ENCODE measurements at places on chromosomes 7 and 10. TPM values are rescaled to one million over a fixed set of nuclear protein-coding genes. Genes with fewer than 3 reads are reported as not detected.
A peak's percentile ranks its signal among the peaks of the same experiment; 100 is the strongest.

DNA sequence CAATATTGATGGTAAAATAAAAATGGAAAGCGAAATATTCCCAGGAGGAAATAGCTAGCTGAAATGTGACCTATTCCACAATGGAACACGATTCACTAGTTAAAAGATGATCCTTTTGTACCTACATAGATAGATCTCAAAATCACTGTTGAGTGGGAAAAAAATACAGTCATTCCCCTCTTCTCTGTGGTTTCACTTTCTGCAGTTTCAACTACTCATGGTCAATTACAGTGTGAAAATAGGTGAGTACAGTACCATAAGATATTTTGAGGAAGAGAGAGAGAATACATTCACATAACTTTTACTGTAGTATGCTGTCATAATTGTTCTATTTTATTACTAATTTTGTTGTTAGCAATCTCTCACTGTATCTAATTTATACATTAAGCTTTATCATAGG, 56.0 kb upstream of the COL13A1 start:
- no peak overlapping the region for H3K4me3 ChIP-seq
- H3K27me3 ChIP-seq: no peaks in the 10 kb centered on the region
- H3K4me1 ChIP-seq: no peaks in the 10 kb centered on the region

The FAM25C gene
- total RNA-seq: not detected

DNA sequence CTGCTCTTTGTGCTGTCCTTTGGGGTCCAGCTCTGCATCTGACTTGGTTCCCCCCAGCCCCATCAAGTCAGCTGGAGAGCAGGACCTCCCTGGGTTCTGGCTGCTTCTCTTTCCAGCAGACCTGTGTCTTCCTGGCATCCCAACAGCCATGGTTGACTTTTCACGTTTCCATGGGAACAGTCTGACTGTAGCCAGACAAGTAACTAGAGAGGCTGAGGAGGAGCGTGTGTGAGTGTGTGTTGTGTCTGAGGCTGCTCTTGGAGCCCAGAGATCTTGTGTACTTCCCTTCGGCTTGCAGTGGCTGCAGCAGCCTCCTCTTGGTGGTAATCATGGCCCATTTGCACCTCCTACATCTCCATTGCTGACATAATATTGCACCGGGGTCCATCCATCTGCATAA, 332.0 kb downstream of the RPS24 start:
- no peak overlapping the region for H3K4me3 ChIP-seq
- no peaks in the 10 kb centered on the region for H3K36me3 ChIP-seq
- peaks cover 19% of the 10 kb centered on the region for H3K4me1 ChIP-seq
- H3K27ac ChIP-seq: no peak overlapping the region
- no peak for DNase-seq

DNA sequence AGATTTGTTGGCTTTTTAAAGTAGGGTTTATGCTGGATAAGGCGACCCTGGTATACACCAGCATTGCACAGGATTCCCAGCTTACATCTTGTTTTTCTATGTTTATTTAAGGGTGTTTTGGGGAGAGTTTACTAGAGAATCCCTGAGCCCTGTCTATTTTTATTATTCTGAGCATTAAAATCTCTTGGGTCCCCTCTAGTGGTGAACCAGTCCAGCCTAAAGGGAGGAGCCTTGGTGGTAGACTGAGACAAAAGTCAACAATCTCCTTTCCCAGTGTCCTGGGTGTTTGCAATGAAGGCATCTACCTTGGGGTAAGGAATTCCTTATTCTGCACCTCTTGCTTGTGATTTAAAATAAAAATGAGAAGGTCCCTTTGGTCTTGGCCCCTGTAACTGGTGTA, 38.2 kb downstream of the ANTXRL start:
- no peak overlapping the region for H3K27ac ChIP-seq
- no peak for DNase-seq
- no peaks in the 10 kb centered on the region for H3K36me3 ChIP-seq
- H3K27me3 ChIP-seq: peaks cover 11% of the 10 kb centered on the region
- no peak overlapping the region for H3K4me3 ChIP-seq
- H3K4me1 ChIP-seq: no peaks in the 10 kb centered on the region

The SKIDA1 gene
- 0.57 TPM for total RNA-seq

DNA sequence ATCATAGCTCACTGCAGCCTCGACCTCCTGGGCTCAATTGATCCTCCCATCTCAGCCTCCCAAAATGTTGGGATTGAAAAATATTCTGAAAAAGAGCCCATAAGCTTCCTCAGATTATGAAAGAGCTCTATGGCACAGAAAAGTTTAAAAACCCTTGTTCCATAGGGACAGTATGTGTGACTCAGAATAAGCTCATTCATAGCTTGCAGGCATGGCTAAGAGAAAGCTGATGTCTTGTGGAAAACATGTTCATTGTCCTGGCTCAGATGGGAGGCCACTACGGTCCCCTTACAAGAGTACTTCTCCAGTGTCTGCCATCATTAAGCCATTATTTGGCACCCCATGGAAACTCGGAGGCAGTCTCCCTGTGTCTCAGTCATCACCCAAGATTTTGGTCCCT, 64.0 kb downstream of the CCDC3 start:
- H3K36me3 ChIP-seq: no peaks in the 10 kb centered on the region
- no peak for DNase-seq
- H3K4me1 ChIP-seq: no peaks in the 10 kb centered on the region

DNA sequence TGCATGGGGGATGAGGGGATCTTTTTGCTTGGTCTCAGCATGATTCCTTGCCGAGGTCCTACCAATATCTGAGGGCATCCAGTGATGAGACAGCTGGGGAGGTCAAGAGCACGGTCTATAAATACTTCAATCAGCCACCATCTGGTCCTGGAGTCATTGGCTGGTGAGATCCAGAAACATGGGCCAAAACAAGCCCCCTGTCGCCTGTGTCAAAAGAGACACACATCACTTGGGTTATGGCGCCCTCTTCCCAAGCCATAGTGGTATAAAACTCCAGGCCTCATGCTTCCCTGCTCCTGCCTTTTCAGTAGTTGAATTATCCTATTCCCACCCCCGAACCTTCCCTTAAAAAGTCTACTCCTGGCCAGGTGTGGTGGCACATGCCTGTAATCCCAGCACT, 60.9 kb downstream of the SLC35B4 start:
- H3K27me3 ChIP-seq: no peaks in the 10 kb centered on the region
- H3K36me3 ChIP-seq: no peaks in the 10 kb centered on the region
- no peak for DNase-seq
- no peak overlapping the region for H3K27ac ChIP-seq
- H3K4me1 ChIP-seq: no peaks in the 10 kb centered on the region
- H3K4me3 ChIP-seq: no peak overlapping the region

The CCDC3 gene
- not detected for total RNA-seq

The FAM237B gene
- total RNA-seq: not detected

The TRPV5 gene
- total RNA-seq: not detected

- H3K4me1 ChIP-seq: peaks cover 2% of the 10 kb centered on the region
- H3K27ac ChIP-seq: no peak overlapping the region
- no peaks in the 10 kb centered on the region for H3K36me3 ChIP-seq
These were observed 28.5 kb downstream of the VPS41 start for GRCh38 chr7:38880454-38880853.

DNA sequence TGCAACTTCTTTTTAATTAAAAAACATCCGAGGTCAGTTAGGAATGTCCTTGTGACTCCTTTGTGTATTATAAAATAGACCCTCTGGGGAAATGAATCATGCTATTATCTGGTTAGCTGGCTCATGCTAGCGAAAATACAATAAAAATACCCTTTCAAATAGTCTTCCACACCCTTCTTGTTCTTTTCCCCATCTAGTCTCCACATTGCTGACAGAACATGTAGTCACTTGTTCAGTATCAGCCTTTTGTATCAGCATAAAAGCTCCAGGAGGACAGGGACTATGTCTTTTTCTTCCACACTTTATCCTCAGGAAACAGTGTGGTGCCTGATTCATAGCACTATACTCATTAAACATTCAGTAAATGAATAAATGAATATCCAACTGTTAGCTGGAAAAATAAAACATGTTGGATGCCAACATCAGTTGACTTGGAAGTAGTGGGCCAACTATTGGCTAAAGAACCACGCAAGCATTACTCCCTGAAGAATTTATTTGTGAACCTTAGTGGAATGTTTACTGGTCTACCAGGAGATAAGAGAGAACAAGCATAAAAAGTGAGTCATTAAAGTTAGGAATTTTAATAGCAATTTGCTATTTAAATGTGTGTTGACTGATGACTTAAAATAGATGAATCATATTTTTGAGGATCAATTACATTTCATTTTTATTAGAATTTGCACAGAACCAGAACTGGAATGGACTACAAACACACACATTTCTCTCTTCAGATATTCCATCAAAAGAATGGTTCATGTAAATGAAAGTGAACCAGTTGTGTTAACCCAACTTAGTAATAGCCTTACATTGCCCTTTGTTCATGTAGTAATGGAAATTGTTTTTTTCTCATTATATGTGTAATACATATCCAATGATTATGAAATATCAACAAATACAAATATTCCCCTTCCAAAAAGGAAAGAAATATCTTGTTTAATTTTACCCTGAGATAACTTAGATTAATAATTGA, 129.6 kb downstream of the DKK1 start:
- H3K27ac ChIP-seq: no peak overlapping the region
- H3K4me1 ChIP-seq: no peaks in the 10 kb centered on the region
- H3K4me3 ChIP-seq: no peak overlapping the region
- no peaks in the 10 kb centered on the region for H3K27me3 ChIP-seq
- no peak for DNase-seq

The STARD3NL gene
- 12.4 TPM for total RNA-seq

The SFRP4 gene
- not detected for total RNA-seq

- DNase-seq: no peak
- H3K4me1 ChIP-seq: no peaks in the 10 kb centered on the region
- H3K27ac ChIP-seq: no peak overlapping the region
- H3K36me3 ChIP-seq: no peaks in the 10 kb centered on the region
These were observed 73.6 kb downstream of the INSYN2A start for GRCh38 chr10:127122831-127123230.

DNA sequence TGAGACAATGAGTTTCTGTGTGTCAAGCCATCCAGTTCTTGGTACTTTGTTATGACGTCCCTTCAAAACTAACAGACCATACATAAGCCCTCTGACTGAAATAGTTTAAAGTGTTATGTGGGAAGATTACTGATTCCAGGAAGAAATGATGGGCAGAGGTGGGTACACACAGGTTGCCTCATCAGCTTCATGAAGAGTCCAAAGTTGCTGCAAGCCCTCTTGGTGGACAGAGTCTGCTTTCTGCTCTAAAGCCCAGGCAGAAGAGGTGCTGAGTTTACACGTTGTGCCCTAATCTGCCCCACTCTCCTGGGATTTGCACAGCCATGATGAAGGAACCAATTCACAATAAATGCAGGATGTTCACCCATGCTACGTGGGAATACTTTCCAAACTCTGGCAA, 187.4 kb downstream of the PARD3 start:
- H3K27me3 ChIP-seq: no peaks in the 10 kb centered on the region
- no peaks in the 10 kb centered on the region for H3K4me1 ChIP-seq
- DNase-seq: no peak
- no peaks in the 10 kb centered on the region for H3K36me3 ChIP-seq
- no peak overlapping the region for H3K27ac ChIP-seq

The BLNK gene
- total RNA-seq: 1.3 TPM

The ZNF365 gene
- total RNA-seq: 2.0 TPM

The POLR2J2 gene
- 22.5 TPM for total RNA-seq

DNA sequence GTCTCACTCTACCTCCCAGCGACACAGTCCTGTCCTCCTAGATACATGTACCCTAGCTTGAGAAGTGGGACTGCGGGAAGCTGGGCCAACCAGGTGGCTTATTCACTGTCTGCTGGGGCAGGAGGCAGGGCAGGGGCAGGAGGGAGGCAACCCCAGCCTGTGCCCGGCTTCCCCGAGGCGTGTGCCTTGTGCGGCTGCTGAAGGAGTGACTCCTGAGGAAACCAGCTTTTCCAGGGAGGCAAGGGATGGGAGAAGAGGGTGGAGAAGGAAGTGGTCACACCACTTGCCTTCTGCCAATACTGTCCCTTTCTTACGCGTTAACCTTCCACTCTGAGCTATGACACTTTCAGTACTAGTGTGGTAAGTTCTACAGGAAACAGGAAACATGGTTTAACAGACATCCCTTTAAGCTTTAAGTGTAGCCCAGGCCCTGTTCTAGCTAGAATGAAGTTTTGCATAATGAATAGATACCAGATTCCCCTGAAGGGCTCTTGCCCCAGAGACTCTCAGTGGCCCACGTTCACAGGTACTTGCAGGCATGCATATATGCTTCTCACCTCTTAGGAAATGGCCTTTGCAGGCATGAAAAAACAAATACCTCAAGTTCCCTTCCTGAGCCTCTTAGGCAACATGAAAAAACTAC, 40.6 kb downstream of the SYPL1 start:
- H3K27ac ChIP-seq: peak overlapping the region; percentile 90
- H3K36me3 ChIP-seq: no peaks in the 10 kb centered on the region
- H3K4me3 ChIP-seq: peak overlapping the region; percentile 25
- peaks cover 20% of the 10 kb centered on the region for H3K4me1 ChIP-seq
- DNase-seq: peak; percentile 36
- no peaks in the 10 kb centered on the region for H3K27me3 ChIP-seq

DNA sequence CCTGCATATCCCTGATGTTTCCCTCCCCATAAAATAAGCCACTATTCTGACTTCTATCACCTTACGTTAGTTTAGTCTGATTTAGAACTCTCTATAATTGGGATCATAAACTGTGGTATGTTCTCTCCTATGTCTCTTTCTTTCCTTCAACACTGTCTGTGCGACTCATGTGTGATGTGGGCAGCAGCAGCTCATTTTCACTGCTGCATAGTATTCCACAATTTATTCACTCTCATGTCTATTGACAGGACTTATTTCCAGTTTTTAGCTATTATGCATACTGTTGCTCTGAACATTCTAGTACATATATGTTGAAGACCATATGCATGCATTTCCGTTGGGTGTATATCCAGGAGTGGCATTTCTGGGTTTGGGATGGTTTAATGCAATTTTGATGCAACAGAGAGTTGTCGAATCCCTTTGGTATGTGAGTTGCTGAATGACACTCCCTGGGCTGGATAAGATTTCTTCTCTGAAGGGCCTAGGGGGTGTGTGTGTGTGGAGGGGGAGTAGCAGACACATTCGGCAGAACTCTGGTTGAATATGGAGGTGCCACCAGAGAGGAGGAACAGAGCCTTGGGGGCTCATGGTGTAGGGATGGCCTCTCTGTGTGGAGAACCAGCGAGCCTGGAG, 87.8 kb upstream of the PCBD1 start:
- no peaks in the 10 kb centered on the region for H3K36me3 ChIP-seq
- H3K27me3 ChIP-seq: peaks cover 15% of the 10 kb centered on the region
- H3K4me1 ChIP-seq: no peaks in the 10 kb centered on the region
- H3K4me3 ChIP-seq: no peak overlapping the region

The WAPL gene
- total RNA-seq: 44.8 TPM

- no peaks in the 10 kb centered on the region for H3K4me1 ChIP-seq
- H3K27ac ChIP-seq: no peak overlapping the region
- no peak for DNase-seq
- H3K36me3 ChIP-seq: no peaks in the 10 kb centered on the region
- no peak overlapping the region for H3K4me3 ChIP-seq
These were observed 105.3 kb upstream of the TPK1 start for GRCh38 chr7:144941127-144941526.

The AGAP6 gene
- total RNA-seq: 24.6 TPM

GRCh38 chr10:98399784-98400183, 15.2 kb downstream of the PYROXD2 start:
- no peak overlapping the region for H3K4me3 ChIP-seq
- H3K27me3 ChIP-seq: no peaks in the 10 kb centered on the region
- H3K36me3 ChIP-seq: peaks cover 21% of the 10 kb centered on the region

GRCh38 chr10:31353574-31353973, 34.6 kb downstream of the ZEB1 start:
- no peaks in the 10 kb centered on the region for H3K27me3 ChIP-seq
- H3K36me3 ChIP-seq: peaks cover 3% of the 10 kb centered on the region
- H3K4me1 ChIP-seq: peaks cover 7% of the 10 kb centered on the region
- no peak overlapping the region for H3K4me3 ChIP-seq

The LRCH4 gene
- 328 TPM for total RNA-seq

The PLEKHS1 gene
- not detected for total RNA-seq

GRCh38 chr10:86250399-86250798, 116.2 kb downstream of the GRID1 start:
- DNase-seq: no peak
- H3K36me3 ChIP-seq: no peaks in the 10 kb centered on the region
- H3K4me1 ChIP-seq: no peaks in the 10 kb centered on the region
- no peak overlapping the region for H3K27ac ChIP-seq
